ENCODE measurements at places on chromosomes 4 and X.
A peak's percentile ranks its signal among the peaks of the same experiment; 100 is the strongest.

GRCh38 chr4:156781852-156782251, 189.7 kb downstream of the PDGFC start:
- DNase-seq: no peak
- no peak overlapping the region for H3K4me3 ChIP-seq
- no peaks in the 10 kb centered on the region for H3K4me1 ChIP-seq
- H3K36me3 ChIP-seq: no peaks in the 10 kb centered on the region
- H3K27ac ChIP-seq: no peak overlapping the region

DNA sequence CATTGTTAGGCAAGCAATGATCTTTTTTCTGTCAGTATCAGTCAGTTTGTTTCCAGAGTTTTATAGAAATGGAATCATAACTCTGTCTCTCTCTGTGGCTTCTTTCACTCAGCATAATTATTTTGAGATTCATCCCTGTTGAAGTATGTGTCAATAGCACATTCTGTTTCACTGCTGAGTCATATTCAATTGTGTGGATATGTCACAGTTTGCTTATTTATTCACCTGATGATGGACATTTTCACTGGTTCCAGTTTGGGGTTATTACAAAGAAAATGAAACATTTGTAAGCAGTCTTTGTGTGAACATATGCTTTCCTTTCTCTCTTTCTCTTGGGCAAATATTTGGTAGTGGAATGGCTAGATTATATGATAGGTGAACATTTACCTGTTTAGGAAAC, 10.2 kb upstream of the ZNF718 start:
- no peak overlapping the region for H3K27ac ChIP-seq
- no peak for DNase-seq
- H3K4me3 ChIP-seq: no peak overlapping the region
- no peaks in the 10 kb centered on the region for H3K4me1 ChIP-seq
- no peaks in the 10 kb centered on the region for H3K36me3 ChIP-seq

DNA sequence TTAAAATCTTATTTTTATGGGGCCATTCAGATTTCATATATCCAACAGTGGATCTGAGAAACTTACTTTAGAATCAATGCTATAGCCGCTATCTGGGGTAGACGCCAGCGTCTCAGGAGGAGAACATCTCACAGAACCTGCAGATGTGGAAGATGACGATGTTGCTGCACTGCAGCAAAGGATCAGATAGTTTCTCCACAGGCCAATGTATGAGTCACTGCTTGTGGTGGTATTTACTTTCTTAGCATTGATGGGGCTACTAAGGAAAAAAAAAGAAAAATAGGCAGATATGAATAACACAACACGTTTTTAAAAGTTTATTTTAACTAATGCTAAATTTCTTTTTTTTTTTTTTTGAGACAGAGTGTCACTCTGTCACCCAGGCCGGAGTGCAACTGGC, 85.9 kb downstream of the ZAR1 start:
- no peaks in the 10 kb centered on the region for H3K27me3 ChIP-seq
- no peaks in the 10 kb centered on the region for H3K4me1 ChIP-seq
- H3K36me3 ChIP-seq: peaks cover 14% of the 10 kb centered on the region
- DNase-seq: no peak
- no peak overlapping the region for H3K4me3 ChIP-seq

DNA sequence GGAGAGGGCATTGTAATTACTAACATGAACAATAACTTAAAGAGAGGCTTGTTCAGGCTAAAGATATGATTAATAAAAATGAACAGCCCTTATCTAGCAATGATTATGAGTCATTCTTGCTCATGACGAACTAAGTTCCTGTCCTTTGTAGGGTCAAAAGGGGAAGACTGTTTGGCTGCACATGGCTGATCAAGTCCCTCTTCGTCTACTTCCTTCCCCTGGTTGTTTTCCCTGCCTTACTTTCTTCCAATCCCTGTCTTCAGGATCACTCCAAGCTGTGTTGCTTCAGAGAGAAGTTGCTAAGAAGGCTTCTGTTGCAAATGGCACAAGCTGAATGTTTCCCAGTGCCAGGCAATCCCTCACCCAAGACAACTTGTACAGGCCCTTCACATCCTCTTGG, 115.0 kb upstream of the HS3ST1 start:
- H3K27ac ChIP-seq: no peak overlapping the region
- H3K36me3 ChIP-seq: no peaks in the 10 kb centered on the region
- no peak overlapping the region for H3K4me3 ChIP-seq
- H3K27me3 ChIP-seq: no peaks in the 10 kb centered on the region
- H3K4me1 ChIP-seq: no peaks in the 10 kb centered on the region
- no peak for DNase-seq

DNA sequence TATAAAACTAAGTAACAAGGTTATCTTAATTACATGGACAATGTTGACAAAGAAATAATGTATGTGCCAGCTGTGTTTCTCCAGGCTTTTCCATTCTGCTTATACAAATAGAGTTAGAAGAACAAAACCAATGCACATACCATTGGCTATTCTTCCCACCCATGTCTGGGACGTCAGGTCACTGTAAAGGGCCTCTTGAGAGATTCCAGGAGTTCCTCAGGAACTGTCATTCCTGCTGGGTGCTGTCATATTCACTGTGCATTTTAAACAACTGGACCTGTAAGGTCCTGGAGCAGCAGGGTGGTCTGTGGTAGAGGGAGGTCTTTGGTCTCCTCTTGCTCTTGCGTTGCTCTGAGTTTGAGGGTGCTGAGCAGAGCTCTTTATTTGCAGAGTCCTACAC, 74.6 kb upstream of the AP1S2 start:
- no peaks in the 10 kb centered on the region for H3K27me3 ChIP-seq
- H3K4me3 ChIP-seq: no peak overlapping the region
- H3K4me1 ChIP-seq: no peaks in the 10 kb centered on the region
- no peak for DNase-seq

DNA sequence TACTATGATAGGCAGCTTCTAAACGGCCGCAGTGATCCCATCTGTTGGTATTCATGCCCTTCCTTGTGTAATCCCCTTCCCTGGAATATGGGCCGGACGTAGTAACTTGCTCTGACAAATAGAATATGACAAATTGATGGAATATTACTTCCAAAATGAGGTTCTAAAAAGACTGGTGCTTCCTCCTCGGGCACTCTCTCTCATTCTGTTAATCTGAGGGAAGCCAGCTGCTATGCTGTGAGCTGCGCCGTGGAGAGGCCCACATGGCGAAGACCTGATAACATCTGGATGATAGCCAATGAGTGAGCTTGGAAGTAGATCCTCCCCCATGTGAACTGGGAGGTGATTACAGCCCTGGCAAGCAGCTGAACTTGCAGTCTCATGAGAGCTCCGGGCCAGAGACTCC, 27.2 kb upstream of the SLC25A4 start:
- H3K27ac ChIP-seq: no peak overlapping the region
- H3K27me3 ChIP-seq: no peaks in the 10 kb centered on the region
- DNase-seq: no peak
- no peak overlapping the region for H3K4me3 ChIP-seq

DNA sequence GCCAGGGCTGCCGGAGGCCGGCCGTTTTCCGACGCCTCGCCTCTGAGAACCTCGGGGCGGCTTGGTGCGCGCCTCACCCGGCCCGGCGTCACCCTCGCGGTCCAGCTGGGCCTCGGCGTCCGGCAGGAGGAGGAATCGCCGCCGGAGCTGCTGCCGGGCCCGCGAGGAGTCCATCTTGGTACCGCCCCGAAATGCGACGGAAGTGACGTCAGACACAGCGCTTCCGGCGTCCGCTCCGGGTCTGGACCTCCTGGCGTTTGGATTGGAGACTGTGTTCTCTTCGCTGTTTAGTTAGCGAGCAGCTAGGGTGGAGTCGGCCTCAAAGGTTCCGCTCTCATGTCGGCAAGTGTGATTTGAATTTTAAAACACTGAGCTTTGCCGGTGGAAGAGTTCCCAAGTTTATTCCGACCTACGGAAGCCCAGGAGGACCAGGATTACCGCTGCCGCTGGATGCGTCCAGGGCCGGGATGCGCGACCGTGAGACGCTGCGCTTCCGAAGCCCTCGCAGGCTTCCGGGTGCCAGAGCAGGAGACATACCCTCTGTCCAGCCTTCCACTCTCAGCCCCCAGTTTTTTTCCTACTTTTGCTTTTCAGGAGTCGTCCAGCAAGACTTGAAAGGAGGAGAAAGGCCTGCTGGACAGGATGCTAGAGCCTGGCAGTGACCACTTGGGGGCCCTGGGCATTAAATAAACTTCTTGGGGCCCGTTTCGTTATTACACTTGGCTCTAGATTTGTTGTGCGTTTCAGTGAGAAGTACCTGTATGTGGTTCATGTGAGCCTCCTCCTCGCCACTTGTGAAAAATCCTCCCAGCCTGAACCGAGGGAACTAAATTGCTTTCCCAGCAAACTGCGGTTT, at the start of gene TMEM128:
TSS of gene TMEM128 (minus strand) at position 195 of the 856 bp plus-strand sequence. CDS start at position 174, 21 bp downstream.
- peaks cover 7% of the 10 kb centered on the region for H3K4me1 ChIP-seq
- H3K27me3 ChIP-seq: no peaks in the 10 kb centered on the region
- peak within 1 kb of the TSS; percentile 84 for H3K27ac ChIP-seq
- DNase-seq: peak; percentile 65
- H3K36me3 ChIP-seq: peaks cover 3% of the 10 kb centered on the region
- H3K4me3 ChIP-seq: peak within 1 kb of the TSS; percentile 97

DNA sequence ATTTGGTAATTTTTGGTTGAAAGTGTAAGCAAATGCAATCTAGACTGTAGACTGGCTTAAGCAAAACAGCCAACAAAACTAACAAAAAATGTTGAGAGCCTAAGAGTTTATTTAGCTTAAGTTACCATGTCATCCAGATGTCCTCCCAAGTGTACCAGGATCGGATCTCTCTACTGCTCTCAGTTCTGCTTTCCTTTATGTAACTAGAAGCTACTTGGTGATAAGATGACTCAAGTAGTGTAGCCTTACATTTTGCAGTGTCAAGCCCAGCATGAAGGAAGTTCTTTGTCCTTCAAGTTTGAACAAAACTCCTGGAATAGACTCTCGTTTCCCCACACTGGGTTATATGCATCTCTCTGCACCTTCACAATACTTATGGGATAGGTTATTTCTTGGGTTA, 1500.0 kb downstream of the STIM2 start:
- H3K4me1 ChIP-seq: no peaks in the 10 kb centered on the region
- DNase-seq: no peak
- H3K27ac ChIP-seq: no peak overlapping the region
- no peak overlapping the region for H3K4me3 ChIP-seq

DNA sequence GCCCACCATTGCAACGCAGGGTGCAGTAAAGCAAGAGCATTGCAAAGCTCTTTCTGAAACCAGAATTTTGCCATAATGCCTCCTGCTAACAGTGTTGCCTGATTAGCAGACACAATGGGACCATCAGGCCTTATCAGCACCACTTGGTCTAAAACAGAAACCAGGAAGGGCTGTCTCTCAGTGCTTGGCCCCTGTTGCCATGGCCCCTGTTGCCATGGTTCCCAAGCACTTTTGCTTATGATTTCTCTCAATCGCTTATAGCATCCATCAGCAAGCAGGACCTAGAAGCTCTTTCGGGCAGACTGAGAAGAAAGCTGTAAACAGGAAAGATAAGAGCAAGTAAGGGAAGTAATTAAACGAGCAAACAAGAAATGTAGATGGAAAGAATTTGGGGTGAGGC, 36.8 kb downstream of the RTL5 start:
- H3K36me3 ChIP-seq: no peaks in the 10 kb centered on the region
- H3K27ac ChIP-seq: no peak overlapping the region
- no peak overlapping the region for H3K4me3 ChIP-seq
- DNase-seq: no peak
- no peaks in the 10 kb centered on the region for H3K27me3 ChIP-seq

GRCh38 chrX:85196319-85196718, 47.3 kb downstream of the SATL1 start:
- H3K4me3 ChIP-seq: no peak overlapping the region
- no peaks in the 10 kb centered on the region for H3K4me1 ChIP-seq
- H3K36me3 ChIP-seq: no peaks in the 10 kb centered on the region
- H3K27ac ChIP-seq: no peak overlapping the region
- no peak for DNase-seq

- peaks cover 7% of the 10 kb centered on the region for H3K4me1 ChIP-seq
- peak; percentile 78 for DNase-seq
- H3K27me3 ChIP-seq: no peaks in the 10 kb centered on the region
Observed at GRCh38 chrX:19883878-19884277, 3.5 kb downstream of the SH3KBP1 start.

- no peaks in the 10 kb centered on the region for H3K36me3 ChIP-seq
- H3K27ac ChIP-seq: no peak overlapping the region
- no peaks in the 10 kb centered on the region for H3K4me1 ChIP-seq
- H3K4me3 ChIP-seq: no peak overlapping the region
Observed at GRCh38 chr4:185529413-185529812, 5.9 kb downstream of the PDLIM3 start.

GRCh38 chr4:133137571-133137970, 11.5 kb upstream of the PCDH10 start:
- H3K36me3 ChIP-seq: no peaks in the 10 kb centered on the region
- no peaks in the 10 kb centered on the region for H3K27me3 ChIP-seq
- no peak overlapping the region for H3K4me3 ChIP-seq
- no peaks in the 10 kb centered on the region for H3K4me1 ChIP-seq
- no peak for DNase-seq

- H3K4me3 ChIP-seq: no peak overlapping the region
- H3K36me3 ChIP-seq: no peaks in the 10 kb centered on the region
- no peak for DNase-seq
- no peaks in the 10 kb centered on the region for H3K27me3 ChIP-seq
Observed at GRCh38 chr4:88807499-88807898, 109.9 kb upstream of the NAP1L5 start.

DNA sequence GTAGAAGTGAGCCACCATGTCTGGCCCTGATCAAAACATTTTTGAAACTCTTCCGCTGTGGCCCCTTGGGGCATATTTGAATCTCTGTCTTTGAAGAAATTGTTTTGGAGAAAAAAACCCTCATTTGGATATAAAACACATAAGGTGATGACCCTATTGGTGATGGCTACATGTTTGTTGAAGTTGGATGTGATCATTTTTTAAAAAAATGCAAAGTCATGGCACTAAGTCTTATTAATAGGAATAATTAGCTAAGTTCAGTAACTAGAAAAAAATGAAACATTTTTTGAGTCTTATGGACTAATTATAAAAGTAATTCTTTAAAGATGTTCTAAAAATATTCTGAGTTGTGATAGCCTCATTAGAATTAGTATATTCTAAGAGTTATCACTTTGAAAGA, 17.9 kb upstream of the BBS7 start:
- no peaks in the 10 kb centered on the region for H3K36me3 ChIP-seq
- no peak for DNase-seq
- no peak overlapping the region for H3K4me3 ChIP-seq
- H3K27me3 ChIP-seq: no peaks in the 10 kb centered on the region

DNA sequence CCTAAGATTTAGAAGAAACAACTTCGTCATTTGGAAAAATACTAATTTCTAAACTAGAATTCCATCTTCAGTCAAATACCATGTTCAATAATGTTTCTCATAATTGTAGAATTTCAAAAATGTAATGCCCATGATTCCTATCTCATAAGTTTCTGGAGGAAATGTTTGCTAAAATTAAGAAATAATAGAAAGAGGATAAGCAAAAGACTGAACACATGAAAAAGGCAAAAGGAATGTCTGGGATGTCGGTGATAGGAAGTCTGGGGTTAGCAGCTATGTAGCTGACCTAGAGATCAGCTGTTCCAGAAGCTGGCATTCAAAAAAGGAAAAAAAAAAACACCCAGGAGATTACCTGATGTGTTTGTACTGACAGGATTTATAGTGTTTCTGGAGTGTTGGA, 18.9 kb upstream of the PCDH10 start:
- H3K4me3 ChIP-seq: no peak overlapping the region
- no peaks in the 10 kb centered on the region for H3K4me1 ChIP-seq
- no peak for DNase-seq
- H3K36me3 ChIP-seq: no peaks in the 10 kb centered on the region
